ENCODE measurements at places on chromosomes 11 and 22. TPM values are rescaled to one million over a fixed set of nuclear protein-coding genes. Genes with fewer than 3 reads are reported as not detected.
A peak's percentile ranks its signal among the peaks of the same experiment; 100 is the strongest.

Gene ZBTB44
- 16.0 TPM for total RNA-seq

Gene FOLR2
- not detected for total RNA-seq

Gene P2RY6
- 1.1 TPM for total RNA-seq

Gene POU2AF2
- not detected for total RNA-seq

Gene KRTAP5-7
- not detected for total RNA-seq

Gene OR6T1
- total RNA-seq: not detected

Gene RAPSN
- not detected for total RNA-seq

Gene MACROD1
- total RNA-seq: 26.0 TPM

Gene KRTAP5-1
- not detected for total RNA-seq

Gene OR52H1
- not detected for total RNA-seq

Gene TNNT3
- total RNA-seq: not detected

Gene TIMM10B
- total RNA-seq: 15.5 TPM

Gene KAT5
- total RNA-seq: 38.9 TPM

- DNase-seq: peak; percentile 33
Measured at GRCh38 chr11:12893787-12894672, 115.1 kb upstream of the RASSF10 start.

GRCh38 chr11:130470832-130471706 is 22.6 kb downstream of the ADAMTS15 start:
- DNase-seq: no peak

DNA sequence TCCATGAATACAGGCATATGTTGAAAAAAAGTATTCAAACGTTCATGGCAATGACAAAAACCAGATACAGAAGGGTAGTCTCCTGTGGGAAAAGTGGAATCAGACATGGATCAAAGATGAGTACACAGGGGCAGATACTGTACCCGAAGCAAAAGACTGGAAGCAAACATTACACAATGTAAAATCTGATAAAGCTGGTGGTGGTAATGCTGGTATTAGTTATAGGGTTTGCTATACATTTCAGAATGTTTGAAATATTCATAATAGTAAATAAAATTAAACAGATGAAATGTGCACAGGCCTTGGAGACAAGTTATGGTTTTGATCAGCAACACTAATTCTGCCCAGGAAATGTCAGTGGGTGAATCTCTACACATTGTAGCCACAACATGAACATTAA is 607.6 kb downstream of the SOX6 start:
- no peak for DNase-seq

- DNase-seq: no peak
Measured at GRCh38 chr11:64716473-64717267, 6.3 kb downstream of the NRXN2 start.

DNA sequence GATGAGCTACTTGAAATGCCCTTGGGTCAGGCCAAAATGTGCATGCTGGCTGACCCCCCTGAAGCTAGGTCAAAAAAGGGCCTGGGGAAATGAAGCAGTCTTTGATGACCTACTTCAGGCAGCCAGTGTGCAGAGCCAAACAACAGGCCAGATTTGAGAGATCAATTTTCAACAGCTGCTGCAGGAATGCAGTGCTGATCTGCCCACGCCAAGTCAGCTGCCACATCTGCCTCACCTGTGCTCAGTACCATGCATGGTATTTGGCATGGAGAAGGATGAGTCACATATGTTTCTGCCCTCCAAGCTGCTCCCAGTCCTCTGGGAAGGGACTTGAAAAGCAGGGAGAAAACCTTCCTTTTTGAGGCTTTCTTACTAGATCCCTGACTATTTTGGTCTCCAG is 35.8 kb downstream of the MTNR1B start:
- no peak for DNase-seq

DNA sequence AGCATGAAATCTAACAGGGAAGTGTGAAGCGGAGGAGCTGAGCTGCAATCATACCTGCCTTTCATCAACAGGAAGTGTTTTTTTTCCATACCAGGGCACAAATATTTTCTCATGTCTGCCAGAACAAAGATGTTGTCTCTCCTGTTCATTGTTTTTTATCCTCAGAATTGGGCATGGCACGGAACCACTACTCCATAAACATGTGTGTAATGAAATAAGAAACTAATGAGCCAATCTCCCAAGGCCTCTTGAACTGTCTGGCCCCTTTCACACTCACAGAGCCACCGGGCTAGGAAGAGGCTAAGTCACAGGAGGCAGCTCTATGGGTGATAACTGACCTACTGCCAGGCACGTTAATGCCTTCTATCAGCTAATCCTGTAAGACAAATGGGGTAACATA is 124.4 kb downstream of the ETS1 start:
- no peak for DNase-seq

- DNase-seq: no peak
Measured at GRCh38 chr11:13698132-13698531, 29.7 kb downstream of the FAR1 start.

GRCh38 chr11:71453037-71453917 is at the start of gene NADSYN1:
NADSYN1 (plus strand) TSS chr11:71453203; CDS start chr11:71453297, 94 bp downstream.
- peak; percentile 33 for DNase-seq

GRCh38 chr22:38886333-38886732 is 14.3 kb upstream of the CBX6 start:
- no peak for DNase-seq

DNA sequence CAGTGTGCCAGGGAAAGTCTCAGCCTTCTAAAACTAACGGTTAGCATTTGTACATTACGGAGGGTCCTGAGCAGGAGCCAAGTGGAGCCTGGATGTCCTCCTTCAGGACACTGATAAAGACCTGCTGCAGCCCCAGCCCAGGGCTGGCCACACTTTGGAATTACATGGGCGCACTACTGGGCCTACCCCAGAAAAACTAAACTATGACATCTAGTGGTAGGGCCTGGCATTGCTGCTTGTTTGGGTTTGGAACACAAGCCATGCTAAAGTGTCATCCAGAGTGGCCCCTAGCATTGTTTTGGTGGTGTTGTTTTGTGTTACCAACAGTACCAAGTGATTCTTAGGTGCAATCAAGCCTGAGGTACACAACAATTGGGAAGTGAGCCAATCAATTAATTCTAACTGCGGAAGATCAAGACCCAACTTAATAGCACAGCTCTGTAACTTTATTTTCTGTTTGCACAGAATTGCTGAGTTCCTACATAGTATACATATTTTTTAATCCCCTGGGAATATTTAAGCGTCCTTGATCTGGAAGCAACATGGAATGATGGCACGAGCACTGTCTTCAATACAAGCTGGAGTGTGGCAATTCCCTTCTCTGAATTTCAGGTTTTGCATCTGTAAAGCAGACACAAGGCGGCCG is 340.7 kb downstream of the LARGE1 start:
- no peak for DNase-seq

DNA sequence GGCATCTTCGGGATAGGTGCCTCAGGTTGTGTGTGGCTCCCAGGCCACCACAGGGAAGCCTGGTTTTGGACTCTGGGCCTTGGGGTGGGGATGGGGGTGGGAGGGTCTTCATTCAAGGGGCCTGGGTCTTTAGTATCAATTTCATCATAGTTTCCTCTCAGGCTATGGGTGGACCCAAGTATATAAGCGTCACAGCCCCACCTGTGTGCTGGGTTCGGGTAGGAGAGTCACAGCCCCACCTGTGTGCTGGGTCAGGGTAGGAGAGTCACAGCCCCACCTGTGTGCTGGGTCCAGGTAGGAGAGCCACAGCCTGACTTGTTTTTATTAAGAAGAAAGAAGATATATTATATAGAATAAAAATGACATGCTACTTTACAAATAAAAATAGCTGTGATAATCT is 422.1 kb downstream of the BRD1 start:
- DNase-seq: no peak

- no peak for DNase-seq
Measured at GRCh38 chr22:46006379-46007002, 29.5 kb upstream of the WNT7B start.

DNA sequence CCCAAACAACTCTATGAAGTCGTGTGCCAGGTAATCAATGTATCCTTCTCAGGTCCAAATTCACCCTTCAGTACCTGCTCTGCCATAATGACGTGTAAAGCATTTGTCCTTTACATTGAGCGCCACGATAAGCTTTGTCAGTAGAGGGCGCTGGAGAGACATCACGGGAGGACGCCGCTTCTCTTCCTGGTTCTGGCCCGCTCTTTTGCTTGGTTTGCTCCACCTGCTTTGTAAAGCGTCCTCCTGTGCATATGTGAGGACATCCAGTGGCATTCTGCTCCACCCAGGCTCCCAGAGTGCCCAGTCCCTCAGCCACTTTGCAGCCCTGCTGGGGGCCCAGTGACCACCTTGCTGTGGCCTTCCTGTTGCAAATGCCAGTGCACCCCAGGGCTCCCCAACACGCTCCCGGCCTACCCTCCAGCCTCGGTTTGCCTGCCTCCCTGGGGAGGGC is 61.1 kb downstream of the WT1 start:
- no peak for DNase-seq

- no peak for DNase-seq
Measured at GRCh38 chr22:32333141-32333768, 24.4 kb upstream of the RFPL3 start.

DNA sequence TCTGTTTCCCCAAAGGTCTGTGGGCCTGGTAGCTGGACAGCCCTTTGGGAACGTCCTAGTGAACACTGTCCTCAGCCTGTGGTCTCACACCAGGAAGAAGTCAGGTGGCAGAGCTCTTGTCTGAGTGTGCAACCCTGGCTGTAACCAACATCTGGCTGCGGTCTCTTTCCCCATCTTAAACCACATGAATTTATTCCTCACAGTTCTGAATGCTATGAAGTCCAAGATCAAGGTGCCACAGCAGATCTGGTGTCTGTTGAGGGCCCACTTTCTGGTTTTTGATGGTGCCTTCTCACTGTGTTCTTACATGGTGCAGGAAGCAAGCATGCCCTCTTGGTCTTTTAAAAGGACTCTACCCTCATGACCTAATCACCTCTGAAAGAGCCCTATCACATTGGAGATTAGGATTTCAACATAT is 2.7 kb downstream of the UPB1 start:
- no peak for DNase-seq

- no peak for DNase-seq
Measured at GRCh38 chr11:17351172-17351509, 459 bp upstream of the NCR3LG1 start.

- no peak for DNase-seq
Measured at GRCh38 chr11:20131788-20132666, 28.2 kb downstream of the DBX1 start.

- no peak for DNase-seq
Measured at GRCh38 chr22:24433001-24433827, 5.8 kb downstream of the ADORA2A start.

DNA sequence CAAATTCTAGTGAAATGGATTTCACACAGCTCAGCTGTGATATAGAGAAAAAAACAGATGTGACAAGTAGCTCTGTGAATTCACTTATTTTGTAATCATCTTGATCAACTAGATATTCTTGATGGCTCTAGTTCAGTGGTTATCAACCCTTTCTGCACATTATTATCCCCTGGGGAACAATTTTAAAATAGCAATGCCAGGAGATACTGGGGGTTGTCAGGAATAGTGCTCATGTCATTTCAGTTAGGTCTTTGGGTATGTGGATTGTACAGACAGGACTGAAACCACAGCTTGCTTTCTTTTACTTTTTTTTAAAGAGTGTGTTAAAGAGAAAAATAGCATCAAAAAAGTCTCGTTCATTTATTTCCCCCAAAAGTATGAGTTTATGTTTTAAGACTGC is 269.0 kb upstream of the PDGFD start:
- DNase-seq: no peak

- DNase-seq: no peak
Measured at GRCh38 chr11:77819921-77820564, 479 bp downstream of the RSF1 start.

- DNase-seq: no peak
Measured at GRCh38 chr11:8218409-8218808, 45.3 kb downstream of the LMO1 start.

- no peak for DNase-seq
Measured at GRCh38 chr11:78039919-78040671, 17.0 kb upstream of the KCTD14 start.

- no peak for DNase-seq
Measured at GRCh38 chr11:116892374-116892773, 55.0 kb upstream of the APOA1 start.

DNA sequence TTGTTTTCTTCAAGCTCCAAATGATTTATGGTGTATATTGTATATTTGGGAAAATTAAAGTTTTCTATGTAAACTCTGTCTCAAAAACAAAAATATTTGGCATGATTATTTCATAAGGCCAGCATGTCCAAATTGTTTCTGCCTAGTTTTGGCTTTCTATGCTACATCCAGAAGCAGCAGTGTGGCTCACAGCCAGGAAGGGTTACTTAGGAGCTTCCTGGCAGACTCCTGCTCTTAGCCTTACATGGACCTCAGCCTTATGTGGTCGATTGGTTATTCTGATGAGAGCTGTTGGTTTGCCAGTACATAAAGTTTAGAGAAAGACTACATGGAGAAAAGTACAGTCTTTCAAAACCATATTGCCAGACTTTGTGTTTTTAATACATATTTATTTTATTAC is 297.7 kb upstream of the FAT3 start:
- no peak for DNase-seq

GRCh38 chr11:45936511-45937054 is 14.1 kb downstream of the LARGE2 start:
- DNase-seq: no peak

DNA sequence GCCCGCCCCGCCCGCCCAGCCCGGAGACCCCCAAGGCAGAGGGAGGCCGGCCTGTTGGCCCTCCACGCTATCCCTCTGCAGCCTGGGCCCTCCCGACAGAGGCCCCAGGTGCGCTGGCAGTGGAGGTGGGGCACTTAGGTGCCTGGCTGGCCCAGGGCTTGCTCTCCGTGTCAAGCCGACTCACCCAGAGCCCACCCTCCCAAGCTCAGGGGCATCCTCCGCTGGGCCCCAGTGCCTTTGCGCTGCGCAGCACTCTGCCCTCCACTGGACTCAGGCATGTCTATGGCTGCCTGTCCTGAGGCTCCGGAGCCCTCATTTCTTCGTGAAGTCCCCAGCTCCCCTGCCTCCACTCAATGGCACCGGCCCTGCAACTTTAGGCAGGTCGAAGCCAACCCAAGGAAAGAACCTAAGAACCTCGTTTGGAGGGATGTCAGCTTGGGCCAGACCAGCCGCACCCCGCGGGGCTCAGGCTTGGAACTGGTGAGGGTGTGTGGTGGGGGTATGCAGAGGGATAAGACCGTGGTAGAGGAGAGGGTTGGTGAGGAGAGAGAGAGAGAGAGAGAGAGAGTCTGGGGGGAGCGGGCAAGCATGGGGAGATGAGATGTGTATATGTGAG is 6.1 kb downstream of the SMIM45 start:
- DNase-seq: no peak

- DNase-seq: no peak
Measured at GRCh38 chr11:94658386-94658785, 91.2 kb downstream of the PIWIL4 start.
